ENCODE measurements at places on chromosomes 6 and 20.

DNA sequence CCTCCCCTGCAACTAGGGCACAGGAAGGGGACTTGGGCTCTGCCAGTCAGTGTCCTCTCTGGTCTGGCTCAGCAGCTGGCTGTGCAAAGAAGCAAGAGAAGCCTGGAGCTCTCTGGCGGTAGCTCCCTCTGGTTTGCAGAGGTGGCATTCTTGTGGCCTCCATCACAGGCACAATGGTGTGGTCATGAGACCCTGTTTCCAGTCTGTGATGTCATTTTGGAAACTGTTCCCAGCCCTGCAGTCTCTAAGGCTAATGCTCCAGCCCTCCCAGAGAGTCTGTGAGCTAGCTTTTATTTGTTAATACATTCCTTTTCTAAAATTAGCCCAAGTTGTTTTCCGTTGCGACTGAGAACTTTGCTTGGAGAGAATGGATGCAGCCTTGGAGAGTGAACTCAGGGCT lies 69.5 kb upstream of the FOXQ1 start:
- no peak for DNase-seq

GRCh38 chr6:11762794-11763459 lies 15.7 kb downstream of the ADTRP start:
- no peak for DNase-seq

DNA sequence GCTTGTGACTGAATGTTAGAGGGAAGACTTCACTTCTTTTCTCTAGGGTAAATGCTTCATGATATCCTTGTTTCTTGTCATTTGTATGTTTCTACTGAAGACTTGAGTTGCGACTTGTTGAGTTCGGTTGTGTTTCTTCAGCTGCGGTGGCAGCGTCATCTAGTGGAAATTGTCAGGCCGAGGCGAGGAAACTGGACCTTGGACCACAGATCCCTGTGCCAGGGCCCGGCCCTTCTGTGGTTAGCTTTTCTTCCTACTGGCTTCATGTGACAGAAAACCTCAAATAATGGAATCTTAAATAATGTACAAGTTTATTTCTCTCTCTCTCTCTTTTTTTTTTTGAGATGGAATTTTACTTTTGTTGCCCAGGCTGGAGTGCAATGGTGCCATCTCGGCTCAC lies 12.4 kb downstream of the MTHFD1L start:
- no peak for DNase-seq

GRCh38 chr6:37308069-37308815 lies 45.5 kb upstream of the RNF8 start:
- DNase-seq: no peak

- no peak for DNase-seq
These were observed 9.2 kb downstream of the PACRG start for GRCh38 chr6:162736961-162737360.

GRCh38 chr6:26380256-26380655 lies 2.7 kb upstream of the BTN2A2 start:
- DNase-seq: no peak

- peak; percentile 5 for DNase-seq
These were observed 79.1 kb downstream of the ELOVL4 start for GRCh38 chr6:79868098-79868722.

DNA sequence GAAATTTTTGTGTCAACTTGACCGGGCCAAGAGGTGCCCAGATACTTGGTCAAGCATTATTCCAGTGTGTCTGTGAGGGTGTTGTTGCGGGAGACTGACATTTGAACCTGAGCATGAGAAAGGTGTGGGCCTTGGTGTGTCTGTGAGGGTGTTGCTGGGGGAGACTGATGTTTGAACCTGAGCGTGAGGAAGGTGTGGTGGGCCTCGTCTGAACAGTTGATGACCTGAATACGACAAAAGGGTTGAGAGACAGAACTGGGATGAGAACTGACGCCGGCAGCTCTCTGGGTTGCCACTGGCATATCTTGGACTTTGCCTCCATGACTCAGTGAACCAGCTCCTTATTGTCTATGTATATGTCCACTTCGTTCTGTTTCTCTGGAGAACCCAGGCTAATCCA lies 240.5 kb downstream of the ERMARD start:
- DNase-seq: no peak

- no peak for DNase-seq
These were observed 251.7 kb downstream of the ALDH8A1 start for GRCh38 chr6:134698228-134698627.

GRCh38 chr20:8664778-8665177 lies 404.1 kb upstream of the PLCB4 start:
- DNase-seq: no peak

- DNase-seq: no peak
These were observed 15.4 kb downstream of the COL11A2 start for GRCh38 chr6:33176906-33177305.

DNA sequence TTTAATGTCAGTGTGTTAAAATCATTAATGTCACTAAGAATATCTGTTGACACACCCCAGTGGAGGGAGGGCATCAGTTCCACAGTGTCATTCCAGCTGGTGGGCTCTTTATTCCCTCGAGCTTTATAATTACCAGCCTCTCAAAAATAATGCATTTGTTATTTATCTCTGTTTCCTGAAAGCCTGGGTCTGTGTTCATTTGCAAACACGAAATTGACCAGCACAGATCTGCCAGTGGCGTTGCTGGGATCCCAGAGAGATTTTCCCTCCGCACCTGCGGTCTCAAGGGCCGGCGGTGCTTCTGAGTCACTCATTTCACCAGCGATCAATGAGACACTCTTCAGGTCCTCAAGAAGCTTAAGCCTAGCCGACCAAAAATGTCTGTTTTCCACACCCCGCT lies 5.7 kb upstream of the PYGB start:
- DNase-seq: no peak

GRCh38 chr6:118419448-118420394 lies 128.4 kb upstream of the PLN start:
- DNase-seq: no peak

DNA sequence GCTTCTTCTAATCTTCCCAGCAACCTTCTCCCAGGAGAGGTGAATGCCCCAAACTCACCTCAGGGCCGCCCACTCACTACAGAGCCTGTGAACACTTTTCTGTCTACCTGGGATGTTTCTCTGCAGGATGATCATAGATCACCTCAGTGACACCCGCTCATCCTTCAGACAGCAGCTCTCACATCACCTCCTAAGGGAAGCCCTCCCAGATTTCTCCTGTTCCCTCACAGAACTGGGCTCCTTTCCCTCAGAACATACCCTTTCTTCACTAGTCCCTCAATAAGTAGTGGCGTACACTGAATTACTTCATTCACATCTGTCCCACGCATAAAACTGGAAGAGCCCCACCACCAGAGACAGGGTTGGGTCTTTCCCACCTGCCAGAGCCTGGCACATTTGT lies 57.8 kb downstream of the CDK5RAP1 start:
- DNase-seq: no peak

DNA sequence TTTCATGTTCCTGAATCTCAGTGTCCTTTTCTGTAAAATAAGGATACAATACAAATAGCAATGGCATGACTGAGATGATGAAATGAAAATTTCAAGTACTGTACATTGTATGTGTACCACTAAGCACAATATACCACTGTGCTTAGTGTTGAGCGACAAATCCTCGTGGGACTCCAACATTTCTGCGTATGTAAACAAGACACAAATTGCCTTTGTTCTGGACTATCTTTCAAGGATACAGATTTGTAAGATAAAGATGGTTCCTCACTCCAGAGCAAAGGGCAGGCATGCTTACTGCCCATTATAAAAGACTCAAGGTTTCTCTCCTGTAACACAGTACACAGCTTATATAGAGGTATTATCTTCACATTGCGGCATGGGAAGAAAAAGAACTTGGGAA lies 6.0 kb downstream of the RARS2 start:
- DNase-seq: no peak

GRCh38 chr6:2733736-2734480 lies 16.8 kb downstream of the MYLK4 start:
- DNase-seq: no peak

Measured in stimulated activated CD4-positive, alpha-beta T cell treated with anti-CD3 and anti-CD28 coated beads, Interleukin-2, amount 100 ng/mL, for 4 hours (primary cell).